ENCODE measurements at places on chromosomes 7 and 10. TPM values are rescaled to one million over a fixed set of nuclear protein-coding genes. Genes with fewer than 3 reads are reported as not detected.

- no peak overlapping the region for H3K4me3 ChIP-seq
- peaks cover 78% of the 10 kb centered on the region for H3K36me3 ChIP-seq
- H3K27ac ChIP-seq, result no peak overlapping the region
- H3K4me1 ChIP-seq, result peaks cover 27% of the 10 kb centered on the region
- H3K27me3 ChIP-seq, result no peaks in the 10 kb centered on the region
- no peak for DNase-seq
Observed at GRCh38 chr10:11330383-11331045, 280.9 kb downstream of the USP6NL start.

GRCh38 chr7:80686576-80686975 lies 48.1 kb downstream of the CD36 start:
- no peak overlapping the region for H3K27ac ChIP-seq
- H3K27me3 ChIP-seq, result no peaks in the 10 kb centered on the region
- no peak overlapping the region for H3K4me3 ChIP-seq
- H3K36me3 ChIP-seq, result no peaks in the 10 kb centered on the region
- DNase-seq, result no peak

The STAG3 gene
- total RNA-seq, result 20.6 TPM

DNA sequence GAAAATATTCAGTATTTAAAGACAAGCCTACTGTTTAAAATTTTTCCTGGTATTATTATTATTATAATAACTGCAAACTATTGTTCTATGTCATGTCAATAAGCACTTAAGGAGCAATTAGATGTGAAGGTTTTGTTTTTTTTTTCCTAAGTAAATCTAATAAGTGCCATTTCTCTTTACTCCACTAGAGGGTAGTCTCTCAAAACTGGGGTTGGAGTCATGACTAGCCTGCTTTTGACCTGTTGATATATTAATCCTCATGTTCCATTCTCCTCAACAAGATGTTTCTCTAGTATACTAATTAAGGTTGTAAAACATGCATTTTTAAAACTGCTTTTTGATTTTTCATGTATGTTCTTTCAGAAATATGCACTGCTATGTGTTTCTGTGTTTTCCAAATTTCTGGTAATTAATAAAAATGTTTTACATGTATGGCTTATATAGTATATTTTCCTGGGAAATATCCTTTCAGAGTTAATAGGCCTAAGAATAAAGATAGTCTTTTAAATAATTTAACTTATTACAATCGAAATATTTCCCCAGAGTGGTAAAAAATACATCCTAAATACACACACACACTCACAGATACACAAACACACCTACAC lies 1.0 kb upstream of the LRRN3 start:
- no peak overlapping the region for H3K27ac ChIP-seq
- no peaks in the 10 kb centered on the region for H3K27me3 ChIP-seq
- peak overlapping the region; percentile 95 for H3K4me3 ChIP-seq

The CRPPA gene
- 0.74 TPM for total RNA-seq

The FAM25G gene
- not detected for total RNA-seq

The ENTPD7 gene
- total RNA-seq, result 6.0 TPM

The LRMDA gene
- not detected for total RNA-seq

- H3K27me3 ChIP-seq, result peaks cover 14% of the 10 kb centered on the region
- no peak overlapping the region for H3K4me3 ChIP-seq
- H3K27ac ChIP-seq, result no peak overlapping the region
- no peaks in the 10 kb centered on the region for H3K4me1 ChIP-seq
Observed at GRCh38 chr10:94631077-94631875, 52.3 kb upstream of the CYP2C18 start.

GRCh38 chr10:723973-724372 lies 34.5 kb upstream of the DIP2C start:
- no peaks in the 10 kb centered on the region for H3K4me1 ChIP-seq
- H3K36me3 ChIP-seq, result no peaks in the 10 kb centered on the region
- no peaks in the 10 kb centered on the region for H3K27me3 ChIP-seq

DNA sequence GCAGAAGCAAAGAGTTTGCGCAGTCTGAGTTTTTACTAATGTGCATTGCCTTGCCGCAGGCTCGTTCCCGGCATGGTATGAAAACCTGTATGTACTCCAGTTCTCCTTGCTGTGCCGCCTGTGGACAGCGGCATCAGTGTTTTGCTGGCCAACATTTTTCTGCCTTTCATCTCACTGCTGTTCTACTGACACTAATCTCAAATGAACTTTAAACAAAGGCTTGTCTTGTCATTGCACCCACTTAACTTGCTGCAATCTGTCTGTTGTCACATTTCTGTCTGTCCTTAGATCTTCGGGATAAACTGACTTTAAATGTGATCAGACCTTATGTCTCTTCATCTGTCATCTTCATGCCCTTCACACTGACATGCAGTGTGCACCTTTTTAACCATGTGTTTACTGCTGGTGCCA lies 71.7 kb upstream of the ZNRF2 start:
- peaks cover 18% of the 10 kb centered on the region for H3K27me3 ChIP-seq
- H3K36me3 ChIP-seq, result no peaks in the 10 kb centered on the region
- no peak overlapping the region for H3K27ac ChIP-seq
- H3K4me1 ChIP-seq, result no peaks in the 10 kb centered on the region
- no peak overlapping the region for H3K4me3 ChIP-seq

- no peak overlapping the region for H3K4me3 ChIP-seq
- no peaks in the 10 kb centered on the region for H3K36me3 ChIP-seq
- no peaks in the 10 kb centered on the region for H3K4me1 ChIP-seq
- no peak overlapping the region for H3K27ac ChIP-seq
- H3K27me3 ChIP-seq, result peaks cover 24% of the 10 kb centered on the region
Observed at GRCh38 chr10:14800397-14800796, 25.7 kb upstream of the FAM107B start.

The CYP3A7 gene
- not detected for total RNA-seq

The DYDC1 gene
- total RNA-seq, result not detected

The KIN gene
- 17.5 TPM for total RNA-seq

The ABLIM1 gene
- 62.3 TPM for total RNA-seq

The ZRANB1 gene
- 11.2 TPM for total RNA-seq

- H3K4me1 ChIP-seq, result no peaks in the 10 kb centered on the region
- peaks cover 14% of the 10 kb centered on the region for H3K27me3 ChIP-seq
- no peak overlapping the region for H3K27ac ChIP-seq
- H3K36me3 ChIP-seq, result no peaks in the 10 kb centered on the region
- no peak overlapping the region for H3K4me3 ChIP-seq
Observed at GRCh38 chr10:78384049-78384431, 350.4 kb downstream of the RPS24 start.

GRCh38 chr7:93249491-93250148 lies 17.5 kb downstream of the VPS50 start:
- no peaks in the 10 kb centered on the region for H3K4me1 ChIP-seq
- no peak overlapping the region for H3K27ac ChIP-seq
- no peak for DNase-seq
- no peaks in the 10 kb centered on the region for H3K27me3 ChIP-seq

DNA sequence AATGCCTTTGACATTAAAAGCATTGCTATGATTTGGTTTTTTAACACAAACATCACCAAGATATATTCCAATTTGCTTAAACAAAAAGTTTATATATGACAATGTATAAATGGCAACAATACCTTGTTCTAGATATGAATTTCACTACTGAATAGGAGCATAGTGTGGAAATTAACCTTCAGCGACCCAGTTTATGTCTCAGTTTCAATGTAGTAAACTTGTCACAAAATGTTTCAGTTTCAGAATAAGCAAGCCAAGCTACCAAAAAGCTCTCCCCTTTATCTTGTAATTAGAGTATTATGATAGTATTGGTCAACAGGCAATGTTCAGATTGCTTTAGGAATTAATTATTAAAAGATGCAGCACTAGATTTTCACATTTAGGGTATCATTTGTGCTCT lies 99.6 kb upstream of the PCDH15 start:
- H3K4me3 ChIP-seq, result no peak overlapping the region
- no peaks in the 10 kb centered on the region for H3K27me3 ChIP-seq
- H3K4me1 ChIP-seq, result no peaks in the 10 kb centered on the region
- no peak overlapping the region for H3K27ac ChIP-seq
- no peak for DNase-seq

DNA sequence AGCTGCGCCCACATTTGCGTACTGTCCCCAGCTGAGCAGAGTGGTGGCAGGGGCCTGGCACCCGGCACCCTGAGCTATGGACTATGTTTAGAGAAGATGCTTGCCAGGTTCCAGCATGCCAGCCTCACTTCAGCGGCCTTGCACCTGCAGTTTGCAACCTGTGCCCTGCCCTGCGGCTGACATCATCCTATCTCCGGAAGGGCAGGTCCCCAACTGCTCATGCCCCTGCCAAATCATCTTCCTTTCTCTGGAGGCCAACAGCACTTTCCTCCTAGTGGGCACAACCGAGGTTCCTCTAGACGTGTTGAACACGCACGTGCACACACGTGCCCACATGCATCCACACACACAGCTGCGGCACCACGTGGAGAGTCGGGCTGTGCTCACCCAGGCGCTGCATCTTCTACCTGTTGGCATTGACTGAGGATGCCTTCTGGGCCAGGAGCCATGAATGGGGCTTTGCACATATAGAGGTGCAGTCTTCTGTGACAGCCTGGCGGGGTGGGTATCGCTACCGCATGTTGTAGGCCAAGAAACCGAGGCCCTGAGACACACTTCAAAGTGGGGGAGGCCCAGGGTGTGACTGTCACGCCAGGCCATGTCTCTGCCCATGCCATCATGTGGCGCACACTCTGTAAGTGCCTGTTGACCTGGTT lies 24.5 kb downstream of the CNPY1 start:
- no peak overlapping the region for H3K4me3 ChIP-seq
- H3K27me3 ChIP-seq, result peaks cover 26% of the 10 kb centered on the region
- no peak for DNase-seq
- H3K27ac ChIP-seq, result no peak overlapping the region

- no peak overlapping the region for H3K27ac ChIP-seq
- H3K4me1 ChIP-seq, result peaks cover 12% of the 10 kb centered on the region
- no peaks in the 10 kb centered on the region for H3K36me3 ChIP-seq
Observed at GRCh38 chr10:89536013-89536354, 590 bp upstream of the SLC16A12 start.

DNA sequence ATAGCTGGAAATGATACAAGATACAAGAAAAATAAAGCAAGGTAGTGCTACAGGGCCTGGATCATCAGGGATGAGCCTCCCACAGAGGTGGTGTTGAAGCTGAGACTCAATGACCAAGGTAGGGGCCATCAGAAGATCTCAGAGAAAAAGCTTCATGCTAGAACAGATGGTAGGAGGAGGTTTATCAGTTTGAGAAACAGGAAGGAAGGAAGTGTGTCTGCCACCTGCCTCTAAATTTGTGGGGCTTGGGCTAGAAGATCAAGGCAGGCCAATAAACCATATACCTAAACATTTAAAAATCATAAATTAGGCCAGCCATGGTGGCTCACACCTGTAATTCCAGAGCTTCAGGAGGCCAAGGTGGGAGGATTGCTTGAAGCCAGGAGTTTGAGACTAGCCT lies 410.8 kb upstream of the PRKCQ start:
- no peak overlapping the region for H3K4me3 ChIP-seq
- peaks cover 7% of the 10 kb centered on the region for H3K36me3 ChIP-seq
- H3K27me3 ChIP-seq, result peaks cover 13% of the 10 kb centered on the region
- no peak for DNase-seq
- peak overlapping the region; percentile 59 for H3K27ac ChIP-seq
- H3K4me1 ChIP-seq, result peaks cover 12% of the 10 kb centered on the region

GRCh38 chr10:124484661-124485060 lies 23.0 kb downstream of the LHPP start:
- no peak overlapping the region for H3K4me3 ChIP-seq
- H3K4me1 ChIP-seq, result peaks cover 2% of the 10 kb centered on the region
- H3K27ac ChIP-seq, result no peak overlapping the region
- peaks cover 15% of the 10 kb centered on the region for H3K36me3 ChIP-seq
- no peak for DNase-seq

DNA sequence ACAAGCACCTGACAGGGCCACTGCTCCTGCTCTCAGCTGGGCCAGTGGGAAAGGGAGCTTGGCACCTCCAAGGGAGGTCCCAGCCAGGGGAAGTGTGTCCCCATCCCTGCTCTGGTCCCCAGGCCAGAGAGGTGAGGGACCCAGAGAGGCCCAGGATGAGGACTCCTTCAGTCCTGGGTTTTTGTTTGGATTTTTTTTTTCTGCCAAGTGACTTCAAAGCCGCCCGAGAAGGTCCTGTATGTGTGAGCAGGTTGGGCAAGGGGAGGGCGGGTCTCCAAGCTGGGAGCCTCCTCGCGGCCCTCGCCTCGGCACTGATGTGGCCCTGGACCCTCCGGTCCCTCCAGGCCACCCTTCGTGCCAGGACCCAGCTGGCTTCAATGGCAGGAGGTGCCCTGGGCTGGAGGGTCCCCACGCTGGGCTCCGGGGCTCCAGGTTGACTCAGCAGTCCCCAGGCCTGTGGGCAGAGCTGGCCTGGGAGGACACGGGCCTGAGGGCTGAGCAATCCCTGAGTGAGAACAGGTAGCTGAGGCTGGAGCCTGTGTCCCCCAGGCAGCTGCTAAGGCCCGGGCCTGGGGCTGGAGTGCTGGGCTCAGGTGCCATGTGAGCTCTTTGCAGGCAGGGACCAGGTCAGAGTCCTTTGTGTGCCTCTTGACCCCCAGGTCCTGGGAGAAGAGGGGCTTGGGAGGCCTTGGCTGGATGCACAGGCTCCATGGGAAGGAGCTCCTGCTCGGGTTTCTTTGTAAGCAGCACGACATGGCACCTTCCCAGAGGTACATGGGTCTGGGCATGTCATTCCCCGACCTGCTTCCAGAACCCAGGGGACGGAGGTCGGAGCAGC lies 140.6 kb downstream of the FAM53B start:
- no peaks in the 10 kb centered on the region for H3K4me1 ChIP-seq
- H3K4me3 ChIP-seq, result no peak overlapping the region
- H3K36me3 ChIP-seq, result no peaks in the 10 kb centered on the region
- DNase-seq, result no peak

DNA sequence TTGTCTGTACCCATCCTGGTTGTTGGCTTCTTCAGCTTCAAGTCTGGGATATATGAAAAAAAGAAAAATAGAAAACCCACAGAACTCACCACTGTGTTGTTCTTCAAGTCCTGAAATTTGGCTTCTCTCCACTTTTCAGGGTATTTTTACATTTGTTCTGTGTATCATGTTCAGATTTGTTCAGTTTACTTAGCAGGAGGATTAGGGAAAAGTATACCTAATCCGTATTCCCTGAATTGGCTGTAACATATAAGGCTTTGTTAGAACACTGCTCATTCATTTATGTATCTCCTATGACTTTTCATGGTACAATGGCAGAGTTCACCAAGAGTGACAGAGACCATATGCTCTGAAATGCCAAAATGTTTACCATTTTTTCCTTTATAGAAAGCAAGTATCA lies 146.9 kb downstream of the PTN start:
- H3K27me3 ChIP-seq, result no peaks in the 10 kb centered on the region
- H3K36me3 ChIP-seq, result no peaks in the 10 kb centered on the region
- H3K4me3 ChIP-seq, result no peak overlapping the region
- no peak overlapping the region for H3K27ac ChIP-seq

- peaks cover 2% of the 10 kb centered on the region for H3K27me3 ChIP-seq
- H3K4me1 ChIP-seq, result no peaks in the 10 kb centered on the region
- DNase-seq, result no peak
- no peak overlapping the region for H3K4me3 ChIP-seq
- no peak overlapping the region for H3K27ac ChIP-seq
- H3K36me3 ChIP-seq, result no peaks in the 10 kb centered on the region
Observed at GRCh38 chr7:26989897-26990670, 105.7 kb downstream of the HOXA1 start.

DNA sequence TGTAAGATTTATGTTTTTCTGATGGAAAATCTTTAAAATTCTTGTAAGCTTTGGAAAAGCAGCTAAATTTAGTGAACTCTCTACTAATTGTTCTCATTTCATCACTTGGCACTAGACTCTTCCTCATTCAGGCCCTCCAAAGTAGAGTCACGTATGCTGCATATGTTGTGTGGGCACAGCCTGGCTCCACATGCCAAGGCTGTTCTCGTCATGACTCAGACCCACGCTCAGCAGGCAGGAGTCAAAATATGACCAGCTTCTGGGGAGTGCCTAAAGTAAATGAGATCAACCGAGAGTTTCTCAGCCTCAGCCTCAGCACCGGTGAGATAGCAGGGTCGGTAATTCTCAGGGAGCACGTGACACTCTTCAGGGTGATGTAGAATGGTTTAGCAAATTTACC lies 1672.9 kb downstream of the REEP3 start:
- H3K27me3 ChIP-seq, result no peaks in the 10 kb centered on the region
- H3K4me3 ChIP-seq, result no peak overlapping the region
- no peaks in the 10 kb centered on the region for H3K4me1 ChIP-seq
- no peaks in the 10 kb centered on the region for H3K36me3 ChIP-seq
- no peak overlapping the region for H3K27ac ChIP-seq

Measured in activated CD8-positive, alpha-beta T cell treated with anti-CD3 and anti-CD28 coated beads, Interleukin-2, amount 10 ng/mL, durations not matched to agents 7 days and 5 days (primary cell).